ENCODE measurements at places on chromosomes 3 and 15. TPM values are rescaled to one million over a fixed set of nuclear protein-coding genes. Genes with fewer than 3 reads are reported as not detected.

Gene PLCH1
- total RNA-seq, result 0.94 TPM

Gene TM6SF1
- not detected for total RNA-seq

Gene BTLA
- not detected for total RNA-seq

Gene TRIM42
- total RNA-seq, result not detected

Gene CCR2
- total RNA-seq, result not detected

Gene TRPM1
- not detected for total RNA-seq

Gene TLR9
- total RNA-seq, result not detected

Gene ZSCAN2
- 13.7 TPM for total RNA-seq

Gene GOLGA6B
- total RNA-seq, result not detected

Gene CNBP
- total RNA-seq, result 343 TPM
